Uterus (tissue), 4 donors: ENCODE measurements at places on chromosomes 6 and 20.

- DNase-seq: no peak
Measured at GRCh38 chr6:156336089-156336488, 441.1 kb upstream of the ARID1B start.

DNA sequence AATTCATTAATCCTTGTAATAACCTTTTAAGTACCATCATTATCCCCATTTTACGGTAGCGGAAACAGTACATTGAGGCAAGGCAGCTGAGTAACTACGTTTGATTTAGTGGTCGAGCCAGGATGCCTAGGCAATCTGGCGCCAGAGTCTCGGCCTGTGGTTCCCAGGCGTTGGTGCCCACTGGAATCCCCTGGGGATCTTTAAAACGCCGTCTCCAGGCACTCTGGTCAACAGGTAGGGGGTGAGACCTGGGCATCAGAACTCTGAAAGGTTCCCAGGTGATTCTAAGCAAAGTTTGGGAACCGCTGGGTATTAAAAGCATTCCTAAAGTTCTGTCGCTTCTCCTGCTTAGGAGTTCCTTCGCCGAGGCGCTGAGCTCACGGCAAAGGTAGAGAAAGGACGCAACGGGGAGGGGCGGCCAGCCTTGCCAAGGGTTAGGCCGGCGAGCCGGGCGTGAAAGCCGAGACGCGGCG is 939 bp downstream of the DTNBP1 start:
- no peak for DNase-seq

- no peak for DNase-seq
Measured at GRCh38 chr6:29486577-29486976, 1.2 kb downstream of the MAS1L start.

- no peak for DNase-seq
Measured at GRCh38 chr20:8740265-8740664, 328.6 kb upstream of the PLCB4 start.

- no peak for DNase-seq
Measured at GRCh38 chr6:119444642-119445557, 95.3 kb upstream of the MAN1A1 start.

DNA sequence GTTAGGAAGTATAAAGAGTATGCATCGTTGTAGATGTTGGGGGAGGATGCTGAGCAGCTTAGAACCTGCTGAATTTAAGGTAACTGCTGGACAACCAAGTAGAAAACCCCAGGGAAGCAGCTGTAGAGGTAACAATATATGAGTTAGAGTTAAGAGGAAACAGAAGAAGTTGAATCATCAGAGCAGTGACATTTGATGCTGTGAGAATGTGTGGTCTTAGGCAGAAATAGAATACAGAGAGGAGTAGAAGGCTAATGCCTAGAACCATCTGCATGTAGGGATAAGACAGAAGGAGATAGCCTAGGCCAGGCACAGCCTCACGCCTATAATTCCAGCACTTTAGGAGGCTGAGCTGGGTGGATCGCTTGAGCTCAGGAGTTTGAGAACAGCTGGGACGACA is 22.6 kb upstream of the DYNLRB1 start:
- no peak for DNase-seq
